ENCODE measurements at places on chromosomes 11 and 22.

- DNase-seq = no peak
These were observed 1459.9 kb downstream of the BRD1 start for GRCh38 chr22:48367731-48368130.

DNA sequence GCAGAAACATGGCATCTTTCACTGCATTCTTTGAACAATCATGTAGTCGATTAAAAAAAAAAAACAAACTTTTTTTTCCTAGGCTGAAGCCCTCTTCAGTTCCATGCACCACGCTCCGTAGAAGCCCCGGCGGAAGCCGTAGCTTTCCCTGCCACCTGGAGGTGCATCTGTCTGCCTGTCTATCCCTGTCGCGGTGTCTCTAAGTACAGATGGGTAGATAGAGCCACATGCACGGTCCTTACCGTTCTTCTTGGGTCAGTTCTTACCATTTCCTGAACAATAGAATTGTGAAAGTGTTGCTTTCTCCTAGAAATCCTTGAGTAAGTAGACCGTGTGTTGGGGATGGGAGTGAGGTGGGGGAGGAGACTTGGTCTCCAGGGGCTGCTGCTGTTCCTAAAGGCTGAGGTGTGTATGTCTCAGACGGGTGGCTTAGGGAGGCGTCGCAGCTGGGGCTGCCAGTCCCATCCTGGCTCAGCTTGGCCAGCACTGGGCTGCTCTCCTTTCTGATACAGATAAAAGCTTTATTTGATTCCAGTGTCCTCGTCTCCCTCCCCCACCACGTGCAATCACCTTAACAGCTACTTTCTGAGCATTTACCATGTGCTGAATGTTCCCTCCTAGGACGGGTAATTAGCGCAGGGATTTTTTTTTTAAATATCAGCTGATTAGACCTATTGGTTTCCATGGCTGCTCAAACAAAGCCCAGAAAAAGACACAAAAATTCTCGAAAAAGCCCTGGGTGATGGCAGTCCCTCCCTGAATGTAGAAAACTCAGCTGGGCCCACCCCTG is 46.8 kb downstream of the MACROD1 start:
- no peak for DNase-seq

DNA sequence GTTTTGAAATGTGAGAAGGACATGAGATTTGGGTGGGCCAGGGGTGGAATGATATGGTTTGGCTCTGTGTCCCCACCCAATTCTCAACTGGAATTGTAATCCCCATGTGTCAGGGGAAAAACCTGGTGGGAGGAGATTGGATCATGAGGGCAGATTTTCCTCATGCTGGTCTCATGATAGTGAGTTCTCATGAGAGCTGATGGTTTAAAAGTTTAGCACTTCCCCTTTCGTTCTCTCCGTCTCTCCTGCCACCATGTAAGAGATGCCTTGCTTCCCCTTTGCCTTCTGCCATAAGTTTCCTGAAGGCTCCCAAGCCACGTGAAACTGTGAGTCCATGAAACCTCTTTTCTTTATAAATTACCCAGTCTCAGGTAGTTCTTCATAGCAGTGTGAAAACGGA is 113.5 kb downstream of the FCHSD2 start:
- DNase-seq = no peak

- DNase-seq = no peak
These were observed 9.4 kb upstream of the CHADL start for GRCh38 chr22:41250127-41250526.

- DNase-seq = no peak
These were observed 191.7 kb downstream of the DSCAML1 start for GRCh38 chr11:117605331-117605730.

- no peak for DNase-seq
These were observed 109.2 kb downstream of the TTC17 start for GRCh38 chr11:43467958-43468357.

GRCh38 chr22:19716829-19717105 is 2.5 kb downstream of the SEPTIN5 start:
- no peak for DNase-seq
